ENCODE measurements at places on chromosomes 16 and 17.

- DNase-seq = no peak
Observed at GRCh38 chr17:62703261-62703775, 75.8 kb downstream of the MRC2 start.

DNA sequence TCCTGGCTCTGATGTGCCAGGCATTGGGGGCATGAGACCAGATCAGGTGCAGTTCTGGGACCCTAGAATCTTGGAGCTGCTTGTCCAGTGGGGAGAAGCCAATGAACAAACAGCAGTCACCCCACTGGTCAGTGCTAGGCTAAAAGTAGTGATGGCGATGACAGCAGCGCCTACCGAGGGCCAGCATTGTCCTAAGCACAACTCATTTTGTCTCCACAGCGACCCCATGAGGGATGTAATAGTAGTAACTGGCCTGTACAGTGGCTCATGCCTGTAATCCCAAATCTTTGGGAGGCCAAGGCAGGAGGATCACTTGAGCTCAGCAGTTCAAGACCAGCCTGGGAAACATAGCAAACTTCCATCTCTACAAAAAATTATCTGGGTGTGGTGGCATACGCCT lies 6.2 kb downstream of the SMCR8 start:
- no peak for DNase-seq

GRCh38 chr17:2120586-2121335 lies 65.9 kb downstream of the HIC1 start:
- DNase-seq = no peak

- DNase-seq = no peak
Observed at GRCh38 chr17:50972577-50972976, 106.4 kb upstream of the TOB1 start.

- DNase-seq = no peak
Observed at GRCh38 chr16:85394456-85395206, 218.5 kb upstream of the GSE1 start.

DNA sequence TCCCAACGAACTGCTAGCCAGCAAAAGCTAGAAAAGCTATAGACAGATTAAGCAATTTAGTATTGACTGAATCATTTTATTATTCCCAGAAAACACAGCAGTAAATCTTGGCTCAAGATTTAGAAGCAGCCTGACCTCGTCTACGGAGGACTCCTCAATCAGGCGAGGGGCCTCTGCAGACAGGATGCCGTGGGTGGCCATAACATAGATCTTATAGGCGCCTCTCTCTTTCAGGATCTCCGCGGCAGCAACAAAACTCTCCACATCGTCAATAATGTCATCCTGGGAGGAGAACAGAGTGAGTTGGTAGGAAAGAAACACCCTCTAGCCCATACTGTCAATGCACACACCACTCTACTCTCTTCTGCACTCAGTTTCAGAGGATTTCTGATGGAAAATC lies 4.7 kb upstream of the QRICH2 start:
- DNase-seq = no peak

- no peak for DNase-seq
Observed at GRCh38 chr17:65115839-65116238, 21.3 kb upstream of the RGS9 start.

DNA sequence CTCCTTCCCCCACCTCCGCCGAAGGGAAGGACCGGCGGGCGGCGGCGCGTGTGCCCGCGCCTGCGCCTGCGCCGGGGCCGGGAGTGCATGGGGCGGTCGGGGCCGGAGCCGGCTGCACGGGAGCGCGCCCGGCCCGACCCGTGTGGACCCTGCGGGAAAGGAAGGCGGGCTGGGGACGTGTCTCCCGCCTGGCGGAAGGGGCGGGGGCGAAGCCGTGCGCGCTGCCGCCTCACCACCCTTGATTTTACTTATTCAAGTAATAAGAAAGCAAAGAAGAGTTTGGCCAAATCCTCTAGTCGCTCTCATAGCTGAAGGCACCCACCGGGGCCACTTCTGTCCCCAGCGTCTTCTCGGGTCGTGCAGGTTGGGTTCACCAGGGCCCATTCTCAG lies 596 bp upstream of the PFN1 start:
- DNase-seq = peak; percentile 86

DNA sequence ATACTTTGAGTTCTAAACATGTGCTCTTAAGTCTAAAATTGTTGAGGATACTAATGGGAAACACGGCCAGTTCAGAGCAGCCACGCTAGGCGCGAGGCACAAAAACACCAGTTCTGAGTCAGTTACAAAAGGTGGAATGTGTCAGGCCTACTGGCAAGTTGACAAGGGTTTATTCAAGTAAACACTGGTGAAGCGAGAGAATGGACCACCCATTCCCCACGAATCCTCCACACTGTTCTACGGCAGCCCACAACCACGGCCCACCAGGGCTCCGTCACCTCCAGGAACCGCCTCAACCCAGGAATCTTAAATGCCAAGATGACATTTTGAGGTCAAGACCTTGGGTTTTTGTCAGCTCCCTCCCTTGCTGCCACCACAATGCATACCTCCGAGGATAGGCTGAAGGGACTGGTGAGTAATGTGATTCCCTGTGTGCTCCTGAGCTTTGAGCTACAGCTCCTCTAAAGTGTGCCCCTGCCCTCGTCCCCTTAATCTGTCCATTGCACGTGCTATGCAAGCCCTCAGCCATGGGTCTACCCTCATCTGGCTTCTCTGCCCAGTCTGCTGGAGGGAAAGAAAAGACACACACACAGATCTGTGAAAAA lies 28.5 kb upstream of the TRAP1 start:
- DNase-seq = no peak

DNA sequence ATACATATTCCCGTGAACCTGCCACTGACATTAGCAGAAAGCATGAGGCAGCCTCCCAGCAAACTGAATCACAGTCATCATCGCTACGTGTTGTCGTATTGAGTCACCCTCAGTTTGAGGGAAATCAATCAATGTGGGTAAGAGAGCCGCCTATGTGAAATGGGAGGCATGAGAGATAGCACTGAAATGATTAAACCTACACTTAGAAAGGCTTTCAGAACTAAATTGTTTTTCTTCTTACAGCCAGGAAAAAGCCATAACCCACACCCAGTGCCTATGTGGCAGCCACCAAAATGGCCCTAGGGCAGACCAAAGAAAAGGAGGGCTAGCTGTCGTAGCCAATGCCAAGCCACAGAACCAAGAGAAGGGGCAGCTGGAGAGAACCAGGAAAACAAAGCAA lies 90.5 kb downstream of the ADAMTS18 start:
- peak; percentile 65 for DNase-seq

DNA sequence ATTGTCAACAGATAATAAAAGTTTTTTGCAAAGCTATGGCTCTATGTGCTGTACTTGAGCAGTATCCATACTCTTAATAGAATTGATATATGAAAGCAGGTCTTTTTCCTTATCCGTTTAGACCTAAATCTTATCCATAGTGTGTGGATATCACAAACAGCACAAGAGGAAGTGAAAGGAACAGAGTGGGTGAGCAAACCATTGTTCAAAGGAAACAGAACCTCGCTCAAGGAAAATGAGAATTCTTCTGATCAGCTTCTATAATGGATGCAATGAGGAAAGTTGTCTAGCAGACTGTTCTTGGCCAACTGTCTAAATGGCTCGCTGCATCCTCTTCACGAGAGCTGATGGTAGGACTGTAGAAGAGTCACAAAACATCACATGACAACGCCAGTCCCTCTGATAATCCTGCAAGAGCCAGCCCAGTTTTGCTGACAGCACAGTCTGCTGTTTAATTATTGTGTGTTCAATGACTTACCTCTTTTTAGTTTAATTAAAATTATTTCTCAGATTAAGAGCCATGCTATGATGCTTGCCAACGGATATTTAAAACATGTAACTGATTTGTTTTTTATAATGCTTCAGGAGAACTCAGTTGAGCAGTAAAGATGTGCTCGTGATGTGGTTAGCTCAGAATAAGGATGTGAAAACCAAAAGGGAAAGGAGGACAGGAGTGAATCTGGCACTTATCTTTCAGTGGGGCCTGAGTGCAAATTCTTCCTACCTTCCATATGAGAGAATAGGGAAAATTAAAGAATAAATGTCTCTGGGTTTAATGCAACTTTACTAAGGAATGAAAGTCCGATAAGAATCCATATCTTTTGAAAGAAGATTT lies 38.5 kb downstream of the WWOX start:
- no peak for DNase-seq

DNA sequence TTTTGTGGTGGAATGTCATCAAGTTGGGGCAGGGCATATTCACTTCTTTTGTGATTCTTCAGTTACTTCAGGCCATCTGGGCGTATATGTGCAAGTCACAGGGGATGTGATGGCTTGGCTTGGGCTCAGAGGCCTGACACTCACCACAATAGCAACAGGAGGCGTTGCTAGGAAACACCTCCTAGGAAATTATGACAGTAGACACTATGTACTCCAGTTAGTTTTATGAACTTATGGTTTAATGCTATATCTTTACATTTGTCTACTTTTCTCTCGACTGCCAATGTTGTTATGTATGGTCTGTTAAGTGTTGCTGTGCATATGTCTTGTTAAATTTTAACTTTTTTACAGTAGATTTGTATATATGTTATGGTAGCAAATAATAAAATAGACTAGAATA lies 788.7 kb upstream of the GOT2 start:
- DNase-seq = no peak

DNA sequence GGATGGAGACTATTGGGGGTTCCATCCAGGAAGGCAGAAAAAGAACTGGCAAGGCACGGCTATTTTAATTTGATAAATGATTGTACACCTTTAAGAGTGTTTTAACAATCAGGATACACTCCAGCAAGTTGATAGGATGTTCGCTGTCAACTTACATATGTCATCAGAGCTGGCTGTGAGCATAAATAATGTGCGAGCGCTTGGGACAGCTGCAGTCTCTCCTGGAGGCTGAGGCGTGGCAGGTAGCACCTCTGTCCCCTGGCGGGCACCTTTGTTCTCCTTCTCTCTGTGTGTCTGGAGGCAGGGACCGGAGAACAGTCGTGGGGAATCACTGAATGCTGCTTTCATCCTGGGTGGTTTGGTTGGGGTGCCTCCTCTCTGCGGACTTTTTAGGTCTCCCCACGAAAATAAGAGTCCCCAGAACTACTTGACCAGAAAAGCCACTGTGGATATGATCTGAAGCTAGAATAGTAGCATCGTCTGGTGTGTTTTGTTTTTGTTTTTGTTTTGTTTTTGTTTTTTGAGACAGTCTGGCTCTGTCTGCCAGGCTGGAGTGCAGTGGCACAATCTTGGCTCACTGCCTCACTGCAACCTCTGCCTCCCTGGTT lies 9.4 kb downstream of the BAHCC1 start:
- no peak for DNase-seq

DNA sequence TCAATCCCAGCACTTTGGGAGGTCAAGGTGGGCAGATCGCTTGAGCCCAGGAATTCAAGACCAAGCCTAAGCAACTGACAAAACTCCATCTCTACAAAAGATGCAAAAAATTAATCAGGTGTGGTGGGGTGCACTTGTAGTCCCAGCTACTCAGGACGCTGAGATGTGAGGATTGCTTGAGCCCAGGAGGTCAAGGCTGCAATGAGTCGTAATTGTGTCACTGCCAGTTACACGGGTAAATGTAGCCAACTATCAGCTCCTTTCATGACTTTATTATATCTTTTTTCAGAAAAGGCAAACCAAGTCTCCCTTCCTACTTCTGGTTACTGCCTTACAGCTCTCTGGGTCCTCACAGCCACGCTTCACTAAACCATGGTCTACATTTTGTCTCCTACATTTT lies 4.0 kb downstream of the SDF2 start:
- DNase-seq = no peak

DNA sequence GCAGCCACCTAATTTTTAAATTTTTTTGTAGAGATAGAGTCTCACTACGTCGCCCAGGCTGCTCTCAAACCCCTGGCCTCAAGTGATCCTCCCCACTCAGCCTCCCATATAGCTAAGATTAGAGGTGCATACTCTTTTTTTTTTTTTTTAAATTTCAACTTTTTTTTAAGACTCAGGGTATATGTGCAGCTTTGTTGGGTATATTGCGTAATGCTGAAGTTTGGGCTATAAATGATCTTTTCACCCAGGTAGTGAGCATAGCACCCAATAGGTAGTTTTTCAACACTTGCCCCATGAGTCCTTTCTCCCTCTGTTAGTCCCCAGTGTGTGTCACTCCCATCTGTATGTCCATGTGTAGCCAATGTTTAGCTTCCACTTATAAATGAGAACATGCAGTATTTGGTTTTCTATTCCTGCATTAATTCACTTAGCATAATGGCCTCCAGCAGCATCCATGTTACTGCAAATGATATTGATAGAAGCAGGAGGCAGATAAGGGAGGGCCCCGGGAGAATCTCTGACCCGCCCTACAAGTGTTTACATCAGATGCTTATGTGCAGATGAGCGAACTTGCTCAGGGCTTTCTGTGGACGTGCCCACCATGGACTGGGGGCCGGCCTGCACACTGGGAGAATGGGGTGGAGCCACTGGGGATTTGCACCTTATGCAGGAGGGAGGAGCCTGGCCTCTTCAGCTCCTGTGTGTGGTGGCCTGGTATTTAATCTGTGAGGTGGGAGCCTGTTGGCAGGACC lies 110.3 kb upstream of the ZKSCAN2 start:
- no peak for DNase-seq

- no peak for DNase-seq
Observed at GRCh38 chr16:86995456-86995855, 321.7 kb downstream of the C16orf95 start.

DNA sequence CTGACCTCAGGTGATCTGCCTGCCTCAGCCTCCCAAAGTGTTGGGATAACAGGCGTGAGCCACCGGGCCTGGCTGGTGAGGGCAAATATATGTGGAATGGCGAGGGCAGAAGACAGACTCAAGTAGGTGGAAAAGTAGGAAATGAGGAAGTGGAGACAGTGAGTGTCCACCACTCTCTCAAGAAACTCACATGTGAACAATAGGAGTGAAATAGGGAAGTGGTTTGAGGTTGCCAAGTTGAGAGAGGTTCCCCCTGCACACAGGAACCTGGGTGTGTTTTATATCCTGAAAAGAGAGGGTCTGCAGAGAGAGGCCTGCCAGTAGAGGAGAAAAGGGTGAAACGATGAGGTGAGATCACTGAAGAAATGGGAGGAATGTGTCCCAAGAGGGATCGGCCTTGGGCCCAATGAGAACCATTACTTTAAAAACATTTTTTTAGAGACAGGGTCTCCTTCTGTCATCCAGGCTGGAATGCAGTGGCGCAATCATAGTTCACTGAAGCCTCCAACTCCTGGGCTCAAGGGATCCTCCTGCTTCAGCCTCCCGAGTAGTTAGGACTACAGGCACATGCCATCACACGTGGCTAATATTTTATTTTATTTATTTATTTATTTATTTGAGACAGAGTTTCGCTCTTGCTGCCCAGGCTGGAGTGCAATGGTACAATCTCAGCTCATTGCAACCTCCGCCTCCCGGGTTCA lies 17.1 kb upstream of the CORO1A start:
- DNase-seq = no peak

Measured in stromal cell of bone marrow (primary cell).